ENCODE measurements at places on chromosomes 16 and 17.

GRCh38 chr16:60413969-60414368 lies 1622.3 kb downstream of the CDH8 start:
- DNase-seq: no peak

DNA sequence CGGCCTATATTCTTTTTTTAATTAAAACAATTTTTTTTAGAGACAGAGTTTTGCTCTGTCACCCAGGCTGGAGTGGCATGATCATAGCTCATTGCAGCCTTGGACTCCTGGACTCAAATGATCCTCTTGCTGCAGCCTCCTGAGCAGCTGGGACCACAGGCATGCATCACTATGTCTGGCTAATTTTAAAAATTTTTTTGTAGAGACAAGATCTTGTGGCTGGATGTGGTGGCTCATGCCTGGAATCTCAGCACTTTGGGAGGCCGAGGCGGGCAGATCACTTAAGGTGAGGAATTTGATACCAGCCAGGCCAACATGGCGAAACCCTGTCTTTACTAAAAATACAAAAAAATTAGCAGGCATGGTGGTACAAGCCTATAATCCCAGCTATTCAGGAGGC lies 54.8 kb upstream of the MSI2 start:
- no peak for DNase-seq

- DNase-seq: no peak
Observed at GRCh38 chr17:71496552-71496951, 624.3 kb upstream of the SOX9 start.

GRCh38 chr16:8847623-8848022 lies 21.2 kb downstream of the CARHSP1 start:
- no peak for DNase-seq

DNA sequence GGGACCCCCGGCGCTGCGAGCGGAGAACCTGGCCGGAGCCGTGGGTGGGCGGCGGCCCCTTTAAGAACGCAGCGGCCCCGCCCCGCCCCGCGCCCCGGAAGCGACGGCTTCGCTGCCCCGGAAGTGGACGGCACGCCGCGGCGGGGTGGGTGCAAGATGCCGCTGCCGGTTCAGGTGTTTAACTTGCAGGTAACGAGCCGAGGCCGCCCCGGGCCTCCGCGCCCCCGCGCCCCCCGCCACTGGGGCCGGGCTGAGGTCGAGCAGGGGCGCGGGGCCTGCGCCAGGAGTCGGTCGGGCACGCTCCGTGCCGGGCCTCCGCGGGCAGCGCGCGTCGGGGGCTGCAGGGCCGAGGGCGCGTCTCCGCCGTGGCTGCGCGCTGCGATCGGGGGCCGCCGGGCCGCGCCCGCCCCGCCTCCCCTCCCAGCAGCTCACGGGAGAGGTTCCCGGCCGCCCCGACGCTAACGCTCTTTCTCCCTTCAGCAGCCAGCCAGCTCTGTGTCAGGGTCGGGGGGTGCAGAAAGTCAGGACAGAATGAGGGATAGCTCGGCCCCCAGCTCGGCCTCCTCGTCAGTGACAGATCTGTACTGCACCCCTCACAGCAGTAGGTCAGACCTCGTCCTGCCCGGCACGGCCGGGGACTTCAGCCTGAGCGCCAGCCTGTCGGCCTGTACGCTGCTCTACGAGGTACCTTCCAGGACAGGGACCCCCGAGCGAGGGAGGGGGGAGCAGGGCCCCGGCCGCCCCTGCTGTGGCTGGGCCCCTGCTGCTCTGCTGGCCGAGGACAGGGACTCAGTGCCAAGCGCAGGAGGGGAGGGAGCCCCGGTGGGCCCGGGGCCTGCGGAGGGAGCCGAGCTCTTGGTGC lies at the start of the genes GPS1 and RFNG:
TSS of gene GPS1 (plus strand) at position 123 of the 862 bp plus-strand sequence. CDS start at position 157, 34 bp downstream.
TSS of gene RFNG (minus strand) at position 36 of the 862 bp plus-strand sequence. CDS start 45 bp downstream, outside the sequence.
- no peak for DNase-seq

- no peak for DNase-seq
Observed at GRCh38 chr16:761625-762513, 1.3 kb downstream of the MSLN start.

DNA sequence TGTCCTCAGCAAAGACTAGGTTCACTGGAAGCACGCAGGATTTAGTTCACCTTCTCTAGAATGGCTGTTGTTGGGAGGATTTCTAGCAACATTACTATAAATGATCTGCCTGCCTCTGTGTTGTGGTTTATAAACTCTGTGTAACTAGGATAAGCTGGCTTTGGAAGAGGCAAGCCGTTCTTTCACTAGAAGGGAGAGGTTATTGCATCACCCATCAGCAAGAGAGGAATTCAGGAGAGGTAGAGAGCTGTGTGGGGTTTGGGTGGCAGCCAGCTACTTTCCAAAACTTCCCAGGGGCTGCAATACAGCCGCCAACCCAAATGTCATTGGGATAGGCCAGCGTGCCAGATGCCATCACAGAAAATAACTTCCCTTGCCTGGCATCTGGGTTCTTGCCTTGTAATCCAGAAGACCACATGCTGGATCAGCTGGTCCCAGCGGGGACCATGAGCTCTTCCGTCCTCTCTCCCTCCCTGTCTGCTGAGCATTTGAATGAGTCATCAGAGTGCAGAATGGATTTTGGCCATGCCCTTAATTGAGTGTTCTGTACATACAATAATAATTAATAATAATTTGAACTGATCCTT lies 95.7 kb upstream of the RBFOX1 start:
- no peak for DNase-seq

DNA sequence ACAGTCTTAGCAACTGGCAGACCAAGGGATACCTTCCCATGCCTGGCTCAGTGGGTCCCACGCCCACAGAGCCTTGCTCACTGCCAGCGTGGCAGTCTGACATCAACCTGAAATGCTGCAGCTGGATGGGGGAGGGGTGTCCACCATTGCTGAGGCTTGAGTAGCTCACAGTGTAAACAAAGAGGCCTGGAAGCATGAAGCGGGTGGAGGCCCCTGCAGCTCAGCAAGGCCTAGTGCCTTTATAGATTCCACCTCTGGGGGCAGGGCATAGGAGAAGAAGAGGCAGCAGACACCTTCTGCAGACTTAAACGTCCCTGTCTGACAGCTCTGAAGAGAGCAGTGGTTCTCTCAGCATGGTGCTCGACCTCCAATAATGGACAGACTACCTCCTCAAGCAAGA lies 263.2 kb downstream of the KIF2B start:
- DNase-seq: no peak

DNA sequence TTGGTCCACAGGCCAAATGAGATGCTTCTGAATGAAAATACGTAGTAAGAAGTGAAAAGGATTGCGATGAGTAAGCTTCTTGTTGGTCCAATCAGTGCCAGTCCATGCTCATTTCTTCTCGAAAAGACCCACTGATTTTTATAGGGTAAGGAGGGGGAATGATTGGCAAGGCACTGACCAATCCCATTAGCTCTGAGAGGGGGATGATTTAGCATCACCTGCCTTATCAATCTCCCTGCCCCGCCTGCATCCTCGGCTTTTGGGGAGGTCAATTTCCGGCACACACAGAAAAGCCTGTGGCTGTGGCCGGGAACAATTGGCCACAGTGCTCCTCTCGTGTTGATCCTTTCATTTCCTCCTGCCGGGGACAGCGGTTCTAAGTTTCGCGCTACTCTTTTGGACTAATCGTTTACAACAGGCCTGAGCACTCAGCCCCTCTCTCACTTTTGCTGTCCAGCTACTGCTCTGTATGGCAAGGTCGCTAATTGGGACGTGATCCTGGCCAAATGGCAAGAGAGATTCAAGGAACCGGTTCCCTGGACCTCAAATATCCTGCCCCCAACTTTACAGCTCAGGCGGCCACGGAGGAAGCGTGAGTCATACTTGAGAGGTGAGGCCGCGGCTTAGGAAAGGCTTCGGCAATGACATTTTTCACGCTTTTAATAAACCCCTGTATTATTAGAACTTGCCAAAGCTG lies 43.1 kb downstream of the TBX4 start:
- DNase-seq: no peak

- peak; percentile 62 for DNase-seq
Observed at GRCh38 chr17:4969047-4969550, 1.5 kb upstream of the SPAG7 start.

DNA sequence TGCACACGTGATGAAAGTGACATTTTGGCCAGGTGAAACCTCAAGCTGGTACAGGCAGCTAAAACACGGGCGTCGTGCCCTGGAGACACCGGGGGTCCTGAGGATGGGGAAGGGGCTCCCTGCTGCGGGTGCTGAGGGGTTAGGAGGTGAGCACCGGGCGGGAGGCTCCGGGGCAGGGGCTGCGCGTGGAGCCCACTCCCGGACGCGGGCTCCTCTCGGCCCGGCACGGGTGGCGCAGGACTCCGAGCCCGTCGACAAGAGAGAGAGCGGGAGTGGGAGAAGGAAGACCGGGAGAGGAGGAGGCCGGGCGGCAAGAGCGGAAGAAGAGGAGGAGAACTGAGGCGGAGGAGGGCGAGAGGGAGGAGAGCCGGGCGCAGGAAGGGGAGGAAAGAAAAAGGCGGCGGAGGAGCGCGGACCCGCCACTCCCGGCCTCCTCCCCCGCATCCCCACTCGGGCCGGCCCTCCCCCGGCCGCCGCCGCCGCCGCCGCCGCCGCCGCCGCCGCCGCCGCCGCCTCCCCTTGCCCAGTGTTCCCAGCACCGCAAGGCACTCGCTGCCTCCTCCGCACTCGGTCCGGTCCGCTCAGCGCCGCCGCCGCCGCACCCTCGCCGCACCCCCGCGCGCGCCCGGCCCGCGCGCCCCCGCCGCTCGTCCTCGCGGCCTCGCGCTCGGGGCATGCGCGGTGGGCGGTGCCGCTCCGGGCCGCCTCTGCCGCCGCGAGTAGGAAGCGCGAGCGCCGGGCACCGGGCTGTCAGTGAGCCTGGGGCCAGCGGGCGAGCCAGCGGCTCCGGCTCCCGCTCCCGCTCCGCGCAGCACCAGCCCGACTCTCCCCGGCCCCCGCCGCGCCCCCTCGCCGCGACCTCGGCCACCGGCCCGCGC lies at the start of gene PRKCA:
TSS of gene PRKCA (plus strand) at position 750 of the 878 bp plus-strand sequence.
- peak; percentile 54 for DNase-seq

DNA sequence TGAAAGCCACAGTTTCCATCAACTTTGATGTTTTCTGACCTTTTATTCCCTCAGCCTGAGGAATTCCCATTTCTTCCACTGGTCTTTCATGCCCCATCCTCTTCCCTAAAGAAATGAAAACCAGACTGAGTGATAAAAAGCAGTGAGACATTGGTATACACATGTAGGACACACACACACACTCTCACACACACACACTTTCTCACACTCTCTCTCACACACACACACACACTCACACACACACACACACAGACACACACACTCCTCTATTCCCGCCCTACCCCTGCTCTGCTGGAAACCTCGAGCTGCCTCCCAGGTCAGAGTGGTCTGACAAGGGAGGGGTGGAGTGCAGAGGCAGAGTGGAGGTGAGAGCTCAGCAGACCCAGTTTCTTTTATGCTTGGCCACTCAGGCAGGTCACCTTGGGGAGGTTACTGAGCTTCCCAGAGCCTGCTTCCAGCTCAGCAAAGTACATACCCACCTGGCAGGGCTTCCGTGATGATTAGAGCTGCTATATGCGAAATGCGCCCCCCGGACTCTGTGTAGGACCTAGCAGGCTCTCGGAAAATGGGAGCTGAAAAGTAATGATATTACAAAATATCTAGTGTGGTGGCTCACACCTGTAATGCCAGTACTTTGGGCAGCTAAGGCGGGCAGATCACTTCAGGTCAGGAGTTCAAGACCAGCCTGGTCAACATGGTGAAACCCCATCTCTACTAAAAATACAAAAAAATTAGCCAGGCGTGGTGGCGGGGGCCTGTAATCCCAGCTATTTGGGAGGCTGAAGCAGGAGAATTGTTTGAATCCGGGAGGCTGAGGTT lies 30.7 kb downstream of the CCR7 start:
- DNase-seq: no peak

DNA sequence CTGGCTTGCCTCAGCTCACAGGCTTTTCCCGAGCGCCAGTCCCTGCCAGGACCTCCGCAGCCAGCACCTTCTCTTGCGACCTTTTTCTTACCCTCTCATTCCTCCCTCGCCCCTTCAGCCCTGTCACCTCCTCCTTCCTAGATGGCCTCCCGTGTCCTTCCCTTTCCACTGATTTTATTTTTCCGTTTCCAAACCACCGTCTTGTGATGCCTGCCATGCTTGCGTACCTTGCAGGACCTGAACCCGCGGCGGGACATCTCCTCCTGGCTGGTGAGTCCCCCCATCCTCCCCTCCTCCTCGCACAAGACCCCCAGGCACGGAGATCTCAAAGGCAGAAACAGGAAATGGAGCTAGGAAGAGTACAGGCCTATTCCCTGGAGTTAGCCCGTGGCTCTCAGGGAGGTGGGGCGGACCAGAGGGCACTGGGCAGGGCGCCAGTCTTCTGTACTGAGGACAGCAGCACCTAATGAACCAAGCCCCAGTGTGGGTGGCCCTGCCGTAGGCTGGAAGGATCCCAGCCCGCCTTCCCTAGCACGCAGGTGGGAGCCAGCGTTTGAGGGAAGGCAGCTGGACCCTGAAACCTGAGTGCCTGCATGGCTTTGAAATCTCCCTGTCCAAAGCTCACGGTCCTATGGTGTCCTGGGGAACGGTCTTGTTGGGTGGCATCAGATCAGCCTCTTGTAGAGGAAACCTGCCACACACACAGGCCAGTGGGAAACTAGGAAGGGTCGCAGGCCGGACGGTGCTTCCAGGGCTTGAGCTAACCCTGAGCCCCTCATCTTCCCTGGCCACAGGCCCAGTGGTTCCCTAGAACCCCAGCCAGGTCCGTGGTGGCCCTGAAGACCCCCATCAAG lies 612 bp downstream of the CISD3 start:
- peak; percentile 33 for DNase-seq

- DNase-seq: no peak
Observed at GRCh38 chr16:56892705-56893104, 27.7 kb downstream of the SLC12A3 start.

DNA sequence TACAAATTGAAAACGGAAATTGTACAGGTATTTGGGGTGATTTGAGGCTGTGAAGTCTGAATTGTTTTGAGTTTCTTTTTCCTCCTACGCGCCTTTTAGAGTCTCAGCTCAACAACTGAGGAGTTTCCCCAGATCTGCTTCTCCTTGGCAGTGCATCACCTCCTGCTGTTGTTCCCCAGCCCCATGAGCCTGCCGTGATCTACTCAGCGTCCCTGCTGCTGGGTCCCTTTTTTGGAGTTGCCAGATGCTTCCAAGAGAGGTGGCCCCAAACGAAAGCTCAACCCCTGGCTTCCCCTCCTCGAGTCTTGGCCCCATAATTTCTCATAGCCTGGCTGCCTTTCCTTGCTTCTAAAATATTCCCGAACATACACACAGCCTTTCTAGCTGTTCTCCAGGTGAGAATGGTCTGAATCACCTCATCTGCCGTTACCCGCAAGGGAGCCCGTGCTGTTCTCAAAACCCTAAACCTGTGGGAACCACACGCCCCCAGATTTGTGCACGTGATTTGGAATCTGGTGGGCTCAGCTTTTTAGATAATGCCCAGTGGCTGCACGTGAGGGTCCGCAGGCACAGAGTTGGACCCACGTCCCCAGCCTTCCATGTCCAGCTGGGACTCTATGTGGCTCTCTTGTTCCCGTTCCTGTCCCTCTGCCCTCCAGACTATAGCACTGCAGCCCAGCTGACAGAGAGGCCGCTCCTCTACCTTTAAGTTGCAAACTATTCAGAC lies 179.1 kb upstream of the CHMP6 start:
- no peak for DNase-seq

GRCh38 chr17:33686171-33686570 lies 393.1 kb upstream of the ASIC2 start:
- no peak for DNase-seq
